ENCODE measurements at places on chromosomes 4 and X.

- DNase-seq, result no peak
Measured at GRCh38 chrX:72142094-72142793, 10.5 kb upstream of the RTL5 start.

DNA sequence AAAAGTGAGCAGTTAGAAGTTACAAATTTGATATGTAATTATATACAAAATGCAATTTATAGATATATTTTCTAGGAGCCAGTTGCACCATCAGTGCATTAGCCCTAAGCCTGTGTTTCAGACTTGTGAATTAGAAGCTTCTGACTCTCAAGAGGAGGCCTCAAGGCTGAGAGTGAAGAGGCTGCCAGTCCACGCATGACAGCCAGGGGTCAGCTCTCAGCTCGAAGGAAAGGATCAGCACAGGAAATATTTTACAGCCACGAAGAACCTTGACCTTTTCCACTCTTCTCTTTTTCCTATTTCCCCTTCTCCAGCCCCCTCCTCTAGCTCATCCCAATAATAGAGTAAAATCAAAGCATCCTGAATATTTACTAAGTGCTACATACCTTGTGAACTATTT lies 642.4 kb downstream of the TRIML1 start:
- DNase-seq, result no peak

DNA sequence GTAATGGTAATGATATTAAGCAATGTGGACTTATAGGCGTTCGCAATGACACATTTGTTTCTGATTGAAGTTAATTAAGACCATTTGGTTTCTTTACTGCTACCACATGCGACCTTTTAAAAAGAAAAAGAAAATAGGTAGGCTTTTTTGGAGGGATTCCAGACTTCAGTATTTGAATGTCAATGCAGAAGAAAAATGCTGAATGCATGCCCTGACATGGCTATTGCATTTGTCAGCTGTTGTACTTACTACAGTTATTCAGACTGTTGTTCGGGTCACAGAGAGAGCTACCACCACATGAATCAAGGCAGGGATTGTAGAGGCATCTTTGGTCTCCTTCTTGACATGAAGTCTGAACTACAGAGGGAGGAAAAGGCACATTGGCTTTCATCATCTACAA lies 163.7 kb downstream of the CORIN start:
- no peak for DNase-seq

GRCh38 chrX:109283870-109284269 lies 198.0 kb downstream of the GUCY2F start:
- no peak for DNase-seq

DNA sequence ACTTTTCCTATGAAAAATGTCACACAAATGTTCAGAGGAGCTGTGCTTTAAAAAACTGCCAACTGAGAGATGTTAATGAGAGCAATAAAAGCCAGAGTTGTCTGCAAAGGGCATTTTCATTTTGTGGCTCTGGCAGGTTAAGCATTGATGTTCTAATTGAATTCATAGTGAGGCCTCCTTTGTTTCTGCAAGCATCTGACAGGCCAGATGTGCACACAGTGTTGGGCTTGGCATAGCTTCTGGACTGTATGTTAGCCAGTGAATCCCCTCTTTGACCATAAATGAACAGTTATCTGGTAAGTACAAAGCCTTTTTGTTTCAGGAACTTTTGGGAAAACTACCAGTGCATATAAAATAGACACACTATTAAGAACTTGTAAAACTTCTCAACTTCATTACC lies 81.9 kb downstream of the JADE3 start:
- DNase-seq, result no peak

- DNase-seq, result no peak
Measured at GRCh38 chr4:28357990-28358389, 1497.3 kb downstream of the STIM2 start.

DNA sequence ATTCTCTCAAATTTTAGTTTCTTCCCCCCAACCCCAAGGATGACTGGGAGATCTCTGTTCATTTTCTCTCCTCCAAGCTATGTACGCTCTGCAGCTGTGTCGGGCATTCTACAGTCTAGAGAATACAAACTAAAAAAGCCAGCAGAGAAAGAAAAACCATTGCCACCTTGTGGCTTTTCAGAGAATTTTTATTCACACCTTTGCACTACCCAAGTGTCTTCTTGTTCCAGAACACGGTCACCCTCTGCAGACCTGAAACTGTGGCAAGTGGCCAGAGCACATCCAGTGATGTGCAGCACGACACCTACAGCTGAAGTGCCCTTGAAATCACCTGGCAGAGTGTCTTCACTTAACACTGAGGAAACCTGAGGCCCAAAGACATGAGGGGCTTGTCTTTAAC lies 68.6 kb downstream of the CHST7 start:
- DNase-seq, result no peak

- peak; percentile 36 for DNase-seq
Measured at GRCh38 chr4:110197529-110198042, 829 bp downstream of the ELOVL6 start.

GRCh38 chrX:153406011-153406410 lies 4.9 kb upstream of the PNMA6E start:
- no peak for DNase-seq

DNA sequence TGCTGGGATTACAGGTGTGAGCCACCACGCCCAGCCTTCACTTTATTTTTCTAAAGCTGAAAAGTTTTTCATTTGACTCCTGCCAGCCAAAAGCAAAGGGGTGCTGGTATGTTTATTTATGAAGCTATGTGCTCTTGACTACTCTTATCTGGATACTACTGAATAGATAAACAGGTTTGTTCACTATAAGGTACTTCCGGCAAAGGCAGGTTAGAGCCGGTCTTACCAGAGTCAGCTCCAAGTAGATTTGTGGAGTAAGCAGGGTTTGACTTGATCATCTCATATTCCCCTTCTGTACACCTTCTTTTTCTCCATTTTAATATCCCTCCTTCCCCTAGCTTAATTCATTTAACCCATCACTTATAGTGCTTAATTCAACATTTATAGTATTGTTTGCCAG lies 175.4 kb upstream of the MBNL3 start:
- DNase-seq, result no peak

DNA sequence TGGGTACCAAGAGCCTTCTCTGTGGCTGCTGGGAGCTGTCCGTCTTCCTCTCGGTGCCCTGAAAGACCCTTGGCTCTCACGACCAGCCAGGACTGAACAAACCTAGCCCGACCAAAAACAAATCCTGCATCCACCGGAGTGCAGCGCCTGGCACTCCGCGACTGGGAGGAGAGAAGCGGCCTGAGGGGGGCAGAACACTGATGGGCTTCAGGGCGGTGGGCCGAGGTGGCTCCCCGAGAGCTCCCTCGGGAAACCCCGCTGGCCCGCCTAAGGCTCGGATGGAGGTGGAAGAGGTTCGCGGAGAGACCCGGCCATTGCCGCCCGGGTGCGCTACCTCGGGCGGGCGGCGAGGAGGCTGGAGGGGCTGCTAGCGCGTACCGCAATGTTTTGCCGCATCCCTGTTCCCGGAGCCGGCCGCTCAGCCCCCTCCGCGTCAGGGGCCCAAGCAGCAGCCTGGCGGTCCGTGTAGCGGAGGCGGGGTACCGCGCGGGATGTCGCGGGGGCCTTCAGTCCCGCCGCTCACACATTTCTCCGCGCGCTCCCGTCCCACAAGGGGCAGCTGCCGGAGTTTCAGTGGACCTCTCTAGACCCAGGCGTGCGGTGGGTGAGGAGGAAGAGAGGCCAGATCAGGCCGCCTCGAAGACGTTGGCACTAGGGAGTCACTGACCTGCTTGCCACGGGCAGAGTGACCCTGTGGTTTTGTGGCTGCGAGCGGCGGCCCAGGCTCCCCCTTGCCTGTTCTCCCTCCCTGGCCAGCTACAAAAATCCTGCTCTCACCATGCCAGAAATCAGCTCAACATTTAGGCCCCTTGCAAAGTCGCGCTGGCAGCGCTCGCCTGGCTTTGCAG lies 2.2 kb downstream of the SLITRK4 start:
- DNase-seq, result no peak
